ENCODE measurements at places on chromosomes 12 and 14.

DNA sequence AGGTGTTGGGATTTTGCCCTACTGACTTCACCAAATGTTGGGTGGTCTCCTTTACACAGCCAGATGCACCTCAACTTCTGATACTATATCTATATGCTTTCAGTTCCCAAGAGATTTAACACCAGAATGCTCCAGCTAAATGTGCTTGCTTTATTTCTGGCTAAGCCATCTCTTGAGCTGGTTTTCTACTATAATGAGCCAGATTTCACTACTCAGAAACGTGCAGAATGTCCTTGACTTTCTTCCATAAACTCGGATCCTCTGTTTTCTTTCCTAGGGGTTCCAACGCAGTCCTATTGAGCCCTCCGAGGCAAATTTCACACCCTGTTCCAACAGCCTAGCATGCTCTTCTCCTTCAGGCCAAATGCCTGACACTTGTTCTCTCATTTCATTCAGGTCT lies 200.3 kb downstream of the DPY19L2 start:
- DNase-seq, result no peak

- DNase-seq, result no peak
Observed at GRCh38 chr12:65420941-65421340, 142.5 kb downstream of the MSRB3 start.

DNA sequence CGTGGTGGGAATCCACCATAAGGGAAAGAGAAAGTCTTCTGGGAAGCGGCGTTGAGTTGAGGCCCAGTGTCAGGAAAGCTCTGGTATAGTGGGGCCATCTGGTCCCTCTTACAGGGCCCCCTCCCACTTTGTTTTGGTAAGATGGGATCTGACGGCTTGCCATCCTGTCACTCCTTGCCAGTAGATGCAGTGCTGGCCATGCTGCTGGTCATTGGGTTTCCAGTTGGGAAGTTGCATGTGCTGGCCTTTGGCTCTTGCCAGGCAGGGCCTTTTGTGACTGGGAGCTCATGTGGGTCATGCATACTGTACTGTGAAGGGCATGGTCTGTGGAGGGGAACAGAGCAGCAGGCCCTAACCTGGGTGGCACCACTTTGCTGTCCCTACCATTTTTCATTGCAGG lies 3.8 kb downstream of the TRAF3 start:
- DNase-seq, result no peak

DNA sequence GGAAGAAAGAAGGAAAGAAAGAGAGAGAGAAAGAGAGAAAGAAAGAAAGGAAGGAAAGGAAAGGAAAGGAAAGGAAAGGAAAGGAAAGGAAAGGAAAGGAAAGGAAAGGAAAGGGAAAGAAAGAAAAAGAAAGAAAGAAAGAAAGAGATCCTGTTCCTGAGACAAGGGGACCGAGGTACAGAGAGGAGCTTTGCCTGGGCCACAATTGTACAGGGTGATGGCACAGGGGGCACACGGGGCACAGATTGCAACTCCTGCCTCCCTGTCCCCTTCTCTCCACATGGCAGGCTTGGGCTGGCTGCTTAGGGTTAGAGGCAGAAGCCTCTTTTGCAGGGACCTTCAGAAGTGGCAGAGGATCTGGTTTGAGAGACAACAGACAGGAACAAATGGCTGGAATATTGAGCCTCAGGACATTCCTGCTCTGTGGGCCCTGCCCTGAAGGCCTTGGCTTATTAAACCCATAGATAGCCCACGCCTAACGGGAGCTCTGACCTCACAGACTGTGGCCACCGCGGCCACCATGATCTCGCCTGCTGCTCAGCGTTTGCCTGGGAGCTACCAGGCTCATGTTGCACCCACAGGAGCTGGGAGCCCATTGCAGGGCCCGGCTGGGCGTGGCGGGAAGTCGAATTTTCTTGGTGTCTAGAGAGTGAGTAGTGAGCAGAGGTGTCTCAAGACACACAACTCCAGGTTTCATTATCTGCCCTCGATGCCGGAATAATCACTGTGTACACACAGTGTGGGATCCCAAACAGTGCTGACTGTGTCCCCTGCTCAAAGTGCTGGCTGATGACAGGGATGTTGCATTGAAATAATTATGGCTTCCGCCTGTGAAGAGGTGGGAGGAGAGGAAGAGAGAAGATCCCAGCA lies 147.9 kb upstream of the NCOR2 start:
- no peak for DNase-seq

DNA sequence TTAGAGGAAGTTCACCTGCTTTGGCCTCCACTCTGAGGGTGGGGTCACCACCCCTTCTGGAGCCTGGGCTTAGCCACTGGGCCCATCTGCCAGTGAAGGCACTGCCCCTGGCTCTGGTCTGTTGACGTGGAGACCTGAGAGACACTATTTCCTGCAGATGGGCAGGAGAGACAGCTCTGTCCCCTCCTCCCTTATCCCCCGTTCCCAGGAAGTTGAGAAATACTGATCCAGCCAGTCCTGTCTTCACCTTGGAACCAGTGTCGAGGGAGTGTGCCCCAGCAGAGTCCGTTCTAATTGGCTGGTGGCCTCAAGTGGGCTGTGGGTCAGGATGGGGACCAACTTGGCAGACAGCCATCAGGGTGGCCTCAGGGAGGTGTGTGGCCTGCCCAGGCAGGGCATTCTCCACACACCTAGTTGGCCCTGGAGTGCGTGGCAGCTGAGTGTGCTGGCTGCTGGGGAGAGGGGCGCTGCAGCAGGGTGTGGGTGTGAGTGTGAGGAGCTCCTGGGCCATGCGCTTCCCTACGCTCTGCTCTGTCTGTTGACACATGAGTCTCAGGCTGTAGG lies 25.4 kb downstream of the CLSTN3 start:
- DNase-seq, result no peak

DNA sequence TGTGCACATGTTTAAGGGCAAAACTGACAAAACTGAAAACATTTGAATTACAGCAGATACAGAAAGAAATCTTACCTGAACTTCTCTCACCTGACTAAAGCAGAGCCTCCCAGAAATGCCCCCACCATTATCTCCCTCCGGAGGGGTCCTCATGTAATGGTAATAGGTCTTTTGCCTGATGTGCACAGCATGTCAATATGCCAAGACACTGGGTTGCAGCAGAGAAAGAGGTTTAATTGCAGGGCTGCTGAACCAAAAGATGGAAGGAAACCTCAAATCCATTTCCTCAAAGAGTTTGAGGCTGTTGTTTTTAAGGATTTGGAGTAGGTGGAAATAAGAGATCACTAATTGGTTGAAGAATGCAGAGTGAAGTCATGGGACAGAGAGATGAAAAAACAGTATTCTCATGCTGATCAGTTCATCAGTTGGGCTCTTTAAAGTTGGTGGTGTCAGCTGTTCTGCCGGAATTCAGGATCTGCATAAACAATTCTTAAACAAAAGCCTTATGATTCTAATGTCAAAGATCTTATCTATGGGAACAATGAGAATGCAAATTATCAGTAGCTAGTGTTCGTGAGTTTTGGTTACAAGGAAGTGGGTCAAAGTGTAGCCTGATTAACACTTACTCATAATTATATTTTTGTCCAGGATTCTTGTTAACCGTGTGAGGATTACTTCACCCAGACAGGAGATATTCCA lies 18.2 kb downstream of the ANG start:
- no peak for DNase-seq

DNA sequence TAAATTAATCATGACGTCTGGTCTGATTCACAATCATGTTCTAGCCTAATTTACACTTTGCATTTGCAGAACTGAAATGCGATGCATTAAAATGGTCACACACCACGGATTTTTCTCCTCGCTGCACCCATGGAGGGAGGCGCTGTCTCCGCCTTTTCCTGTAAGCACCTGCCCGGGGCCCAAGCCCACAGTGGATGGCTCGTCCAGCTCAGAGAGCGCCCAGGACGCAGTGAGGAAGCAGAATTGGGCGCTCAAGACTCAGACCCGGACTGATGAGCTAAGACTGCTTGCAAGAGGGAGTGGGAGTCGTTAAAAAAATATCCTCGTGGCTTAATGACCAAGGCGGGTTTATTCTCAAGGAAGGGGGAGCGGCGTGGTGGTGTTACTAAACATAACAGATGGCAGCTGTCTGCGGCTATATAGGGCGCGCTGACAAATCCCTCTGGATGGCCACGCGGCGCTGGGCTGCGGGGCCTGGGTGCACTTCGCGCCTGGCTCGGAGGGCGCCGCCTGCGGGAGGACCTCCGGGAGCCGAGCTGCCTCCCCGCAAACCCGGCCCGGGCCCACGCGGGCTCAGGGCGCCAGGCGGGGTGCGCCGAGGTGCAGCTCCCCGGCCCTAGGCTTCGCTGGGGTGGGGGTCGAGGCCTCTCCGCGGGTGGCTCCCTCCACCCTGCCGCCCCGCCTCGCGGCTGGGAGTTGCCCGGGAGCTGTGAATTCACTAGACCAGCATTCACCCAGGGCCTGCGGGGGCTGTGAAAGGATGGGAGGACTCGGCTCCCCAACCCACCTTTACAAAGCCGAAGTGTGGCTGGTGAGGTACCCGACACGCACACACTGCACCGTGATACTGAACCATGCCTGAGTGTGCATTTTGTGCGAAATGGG lies 78.7 kb downstream of the PPM1A start:
- DNase-seq, result peak; percentile 7

DNA sequence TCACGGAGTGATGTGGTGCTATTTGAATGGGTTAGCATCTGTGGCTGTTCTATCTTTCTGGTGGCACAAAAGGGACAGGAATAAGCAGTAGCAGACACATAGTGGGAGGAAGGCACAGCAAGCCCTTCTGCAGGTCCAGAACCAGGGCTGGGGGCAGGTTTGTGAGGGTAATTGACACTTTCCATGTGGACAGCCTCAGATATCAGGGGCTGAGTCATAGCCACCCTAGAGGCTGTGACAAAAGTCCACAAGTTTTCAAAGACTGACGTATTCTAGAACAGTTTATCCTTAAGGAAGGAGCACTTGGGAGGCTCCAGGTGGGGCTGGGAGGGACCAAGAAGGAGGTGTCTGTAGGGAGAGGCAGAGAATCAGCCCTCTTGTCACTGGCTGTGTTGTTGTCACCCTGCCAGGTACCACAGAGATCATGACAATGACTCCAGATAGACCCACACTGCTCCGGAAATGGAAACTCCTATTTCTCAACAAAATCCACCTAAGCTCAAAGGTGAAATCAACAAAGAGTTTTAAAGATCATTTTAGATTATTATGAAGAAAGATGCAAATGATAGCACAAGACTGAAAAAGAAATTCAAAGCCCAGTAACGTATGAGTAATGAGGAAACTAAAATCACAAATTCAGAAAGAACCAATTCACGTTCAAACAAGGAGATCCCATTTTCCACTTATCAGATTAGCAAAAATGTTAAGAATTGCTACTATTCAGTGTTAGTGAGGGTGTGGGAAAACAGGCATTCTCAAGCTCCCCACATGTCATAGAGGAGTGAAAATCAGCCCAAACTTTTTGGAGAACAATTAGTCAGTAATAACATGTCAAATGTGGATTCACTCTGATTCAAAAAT lies 48.3 kb downstream of the NFKBIA start:
- no peak for DNase-seq

GRCh38 chr14:31968107-31968810 lies 108.8 kb upstream of the ARHGAP5 start:
- no peak for DNase-seq

- DNase-seq, result no peak
Observed at GRCh38 chr14:68462683-68463082, 330.2 kb downstream of the ZFP36L1 start.

- DNase-seq, result no peak
Observed at GRCh38 chr14:97688631-97689336, 891.6 kb downstream of the VRK1 start.

DNA sequence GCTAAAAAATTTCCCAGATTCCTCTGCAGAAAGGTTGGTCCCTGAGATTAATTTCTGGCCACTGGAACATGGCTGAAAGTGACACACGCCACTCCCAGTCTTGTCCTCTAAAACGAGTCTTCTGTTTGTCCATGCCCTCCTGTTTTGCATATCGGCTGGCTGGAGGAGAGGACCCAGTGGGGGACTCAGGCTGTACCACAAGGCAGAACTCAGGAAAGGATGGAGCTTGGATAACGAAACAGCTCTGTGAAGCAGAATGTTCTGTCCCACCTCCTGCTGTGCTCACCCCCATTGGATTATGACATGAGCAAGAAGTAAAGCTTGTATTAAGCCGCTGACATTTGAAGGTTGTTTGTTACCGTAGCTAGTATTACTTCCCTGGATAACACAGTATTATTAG lies 856.2 kb downstream of the BCL11B start:
- DNase-seq, result no peak

GRCh38 chr14:99129998-99130397 lies 142.0 kb downstream of the BCL11B start:
- no peak for DNase-seq

- no peak for DNase-seq
Observed at GRCh38 chr14:86779416-86779815, 1213.6 kb downstream of the GALC start.

DNA sequence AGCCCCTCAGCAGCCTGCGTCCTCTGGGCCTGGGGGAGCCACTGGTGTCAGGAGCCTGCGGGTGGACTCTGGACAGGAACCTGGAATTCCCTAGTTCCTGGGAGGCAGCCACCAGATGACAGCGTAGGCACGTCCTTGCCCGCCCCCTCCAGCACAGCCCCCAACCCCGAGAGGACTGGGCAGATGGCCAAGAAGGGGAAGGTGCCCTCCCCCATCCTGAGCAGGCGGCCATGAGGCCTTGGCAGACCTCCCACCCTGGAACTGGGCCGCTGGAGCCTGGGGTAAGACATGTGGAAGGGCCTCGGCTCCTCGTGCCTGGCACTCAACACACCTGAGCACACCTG lies 60.4 kb upstream of the FBRSL1 start:
- no peak for DNase-seq

DNA sequence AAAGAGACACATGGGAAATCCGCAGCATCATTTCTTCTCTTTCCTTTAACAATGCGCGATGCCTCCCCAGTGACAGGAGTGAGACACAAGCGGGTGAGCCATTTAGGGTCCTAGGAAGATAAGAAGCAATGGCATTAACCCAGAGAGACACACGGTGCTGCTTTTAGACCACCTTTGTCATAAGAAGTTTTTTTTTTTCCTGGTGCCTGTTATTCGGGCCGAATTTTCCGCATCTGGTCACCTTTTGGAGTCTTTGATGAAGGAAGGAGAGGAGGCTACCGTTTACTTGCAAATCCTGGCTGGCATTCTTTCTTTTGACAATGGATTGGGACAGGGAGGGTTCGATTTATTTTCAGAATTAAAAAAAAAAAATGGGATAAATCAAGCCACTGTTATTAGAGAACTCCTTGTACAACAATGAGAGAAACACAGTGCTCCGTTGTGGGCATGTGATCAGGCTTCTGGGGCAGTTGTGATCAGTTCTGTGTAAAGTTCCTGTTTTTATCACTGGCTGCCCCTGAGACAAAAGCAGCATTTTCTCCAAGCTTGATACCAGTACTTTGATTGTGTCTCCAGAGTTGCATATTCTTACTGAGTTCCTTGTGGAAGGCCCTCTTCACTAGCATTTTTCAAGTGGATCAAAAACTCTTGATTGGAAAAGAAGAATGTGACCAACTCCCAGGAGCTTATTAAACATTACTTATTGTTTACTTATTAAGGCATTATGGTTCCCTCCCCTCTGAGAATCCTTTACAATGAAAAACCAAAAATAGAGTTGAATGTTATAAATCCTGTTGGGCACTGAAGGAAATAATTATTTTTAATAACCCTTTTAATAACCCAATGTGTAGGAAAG lies 1.1 kb downstream of the DIP2B start:
- no peak for DNase-seq

- DNase-seq, result no peak
Observed at GRCh38 chr14:55977392-55978150, 140.6 kb upstream of the PELI2 start.
